ENCODE measurements at places on chromosomes 12 and 14.

DNA sequence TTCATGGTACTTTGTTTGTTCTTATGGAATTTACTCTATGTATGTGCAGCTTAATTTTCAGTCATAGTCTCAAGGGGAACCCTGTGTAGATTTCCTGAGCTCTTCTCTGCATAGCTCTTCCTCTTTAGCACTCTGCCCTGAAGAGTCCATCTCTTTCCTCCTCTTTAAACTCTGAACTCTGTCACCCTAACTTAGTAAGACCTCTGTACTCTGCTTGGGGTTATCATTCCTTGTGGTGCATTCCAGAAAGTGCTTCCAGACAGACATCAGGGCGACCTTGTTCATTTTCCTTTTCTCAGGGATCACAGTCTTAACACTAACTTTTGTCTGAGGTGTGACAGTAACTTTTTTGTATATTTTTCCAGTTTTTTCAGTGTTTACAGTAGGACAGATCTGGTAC, 179.3 kb downstream of the RAD51B start:
- no peak for DNase-seq

- DNase-seq, result no peak
These were observed 601 bp downstream of the KLC1 start for GRCh38 chr14:103629503-103630121.

DNA sequence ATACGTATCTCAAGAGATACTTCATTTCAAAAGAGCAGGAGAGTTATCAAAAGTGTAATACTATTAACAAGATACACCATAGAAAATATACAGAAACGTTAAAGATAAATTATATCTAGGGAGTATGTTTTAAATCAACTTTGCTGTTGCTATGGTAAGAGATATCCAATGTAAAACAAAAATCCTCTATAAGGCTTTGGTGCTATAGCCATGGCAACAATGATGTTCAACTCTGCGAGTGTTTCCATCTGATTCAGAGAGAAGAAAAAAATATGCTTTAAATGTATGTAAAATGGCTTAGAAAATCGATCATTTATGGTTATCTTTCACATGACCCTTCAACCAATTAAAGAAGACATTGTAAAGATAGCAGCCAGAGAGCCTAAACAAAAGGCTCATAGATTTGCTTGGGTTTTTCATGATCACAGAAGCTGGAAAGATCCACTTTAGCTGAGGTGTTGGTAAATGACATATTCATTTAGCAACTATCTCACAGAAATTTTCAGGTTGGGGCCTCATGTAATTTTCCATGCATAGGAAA, 387.0 kb upstream of the GARIN6 start:
- no peak for DNase-seq

GRCh38 chr12:45687081-45688015, 42.2 kb upstream of the ARID2 start:
- no peak for DNase-seq

- DNase-seq, result no peak
These were observed 19.3 kb upstream of the IL22 start for GRCh38 chr12:68272732-68273131.

- no peak for DNase-seq
These were observed 53.5 kb downstream of the SLC38A6 start for GRCh38 chr14:61034416-61035120.

GRCh38 chr12:105083551-105084105, 630 bp downstream of the ALDH1L2 start:
- DNase-seq, result no peak

GRCh38 chr12:10607885-10608458, 5.4 kb downstream of the MAGOHB start:
- no peak for DNase-seq

GRCh38 chr14:69490219-69490918, 5.8 kb downstream of the PLEKHD1 start:
- no peak for DNase-seq

DNA sequence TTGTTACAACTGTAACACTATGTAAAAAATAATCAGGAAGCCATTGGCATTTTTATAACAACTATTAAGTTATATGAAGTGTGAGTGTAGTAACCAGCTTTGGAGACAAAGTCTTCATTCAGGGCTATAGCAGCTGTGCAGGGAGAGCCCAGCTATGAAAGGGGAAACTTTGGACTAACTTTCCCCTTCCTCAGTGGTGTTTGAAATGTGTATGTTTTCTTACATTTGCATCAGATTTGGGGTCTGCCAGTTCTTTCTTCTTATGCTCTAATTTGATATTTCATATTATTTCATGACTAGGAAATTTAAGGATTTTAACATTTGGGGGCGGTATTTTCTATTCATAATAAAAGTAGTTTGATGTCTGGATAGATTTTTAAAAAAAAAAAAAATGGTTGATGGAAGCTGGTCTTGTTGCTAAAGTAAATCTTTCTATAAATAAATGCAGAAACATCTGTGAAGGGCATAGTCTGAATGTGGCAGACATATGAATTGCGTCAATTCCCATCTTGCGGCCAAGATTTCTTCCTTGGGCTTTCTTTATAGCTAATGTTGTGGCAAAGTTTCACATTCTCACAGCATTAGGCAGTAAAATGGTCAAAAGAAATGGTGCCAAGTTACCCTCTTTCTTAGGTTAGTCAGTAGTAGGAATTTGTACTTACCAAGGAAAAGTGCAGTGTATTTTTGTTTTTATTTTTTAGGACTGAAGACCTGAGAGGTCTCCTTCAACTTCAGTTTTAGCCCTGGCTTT, 35.6 kb downstream of the RASSF8 start:
- no peak for DNase-seq

- DNase-seq, result no peak
These were observed 27.2 kb downstream of the HIGD1C start for GRCh38 chr12:50979369-50980052.

DNA sequence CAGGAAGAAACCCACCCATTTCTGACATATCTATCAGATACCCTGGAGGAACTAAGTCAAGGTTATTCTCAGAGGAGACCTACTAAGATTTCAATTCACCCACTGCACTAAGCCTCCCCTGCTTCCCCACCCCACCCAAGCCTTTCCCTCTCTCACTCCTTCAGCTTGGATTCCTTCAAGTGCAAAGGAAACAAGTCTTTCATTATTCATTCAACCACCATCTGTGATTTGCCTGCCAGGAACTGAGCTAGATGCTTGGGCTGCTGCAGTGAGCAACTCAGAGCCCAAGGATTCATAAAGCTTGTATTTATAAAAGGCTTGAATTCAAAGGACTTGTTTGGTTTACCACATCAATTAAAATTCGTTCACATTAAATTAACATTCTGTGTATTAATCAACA, 161.3 kb downstream of the GXYLT1 start:
- DNase-seq, result no peak

DNA sequence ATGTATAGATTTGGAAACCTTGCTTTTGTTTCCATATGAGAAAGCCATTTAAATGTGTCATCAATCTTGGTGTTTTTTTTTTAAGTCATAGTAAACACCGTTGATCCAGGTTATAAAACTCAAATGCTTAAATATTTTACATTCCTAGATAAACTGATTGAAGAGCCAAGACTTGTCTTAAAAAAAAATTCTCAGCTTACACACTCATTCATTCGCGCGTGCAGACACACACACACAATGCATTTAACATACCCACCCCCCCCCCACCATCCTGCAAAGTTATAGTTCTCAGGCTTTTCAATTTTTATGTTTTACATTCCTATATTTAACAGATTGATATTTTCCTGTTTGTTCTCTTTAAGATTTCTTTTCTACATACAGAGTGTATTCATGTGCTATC, 536.4 kb downstream of the PRKD1 start:
- DNase-seq, result no peak
